ENCODE measurements at places on chromosomes 4 and X.
A peak's percentile ranks its signal among the peaks of the same experiment; 100 is the strongest.

GRCh38 chr4:52950226-52950625, 88.1 kb downstream of the RASL11B start:
- no peak for DNase-seq

DNA sequence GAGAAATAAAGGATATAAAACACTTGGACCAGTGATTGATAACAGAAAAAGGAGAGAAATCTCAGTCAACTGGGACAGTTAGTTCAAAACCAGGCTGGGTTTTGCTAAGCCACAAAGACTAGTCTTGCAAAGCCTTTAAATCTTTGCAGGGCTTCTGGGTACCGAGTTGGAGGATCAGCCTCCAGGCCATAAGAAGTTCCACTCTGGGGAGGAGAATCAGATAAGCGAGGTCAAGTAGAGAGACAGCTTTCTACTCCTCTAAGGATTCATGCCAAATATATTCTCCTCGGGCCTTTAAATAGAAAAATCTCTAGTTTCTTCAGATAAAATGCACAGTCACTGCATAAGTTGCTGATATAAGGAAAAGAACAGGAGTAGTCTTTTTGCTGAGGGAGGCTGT, 92.7 kb downstream of the MFAP3L start:
- no peak for DNase-seq

GRCh38 chrX:111041018-111041462, 55.0 kb upstream of the PAK3 start:
- DNase-seq: no peak

GRCh38 chr4:48247142-48247877, 22.3 kb downstream of the TEC start:
- DNase-seq: no peak

DNA sequence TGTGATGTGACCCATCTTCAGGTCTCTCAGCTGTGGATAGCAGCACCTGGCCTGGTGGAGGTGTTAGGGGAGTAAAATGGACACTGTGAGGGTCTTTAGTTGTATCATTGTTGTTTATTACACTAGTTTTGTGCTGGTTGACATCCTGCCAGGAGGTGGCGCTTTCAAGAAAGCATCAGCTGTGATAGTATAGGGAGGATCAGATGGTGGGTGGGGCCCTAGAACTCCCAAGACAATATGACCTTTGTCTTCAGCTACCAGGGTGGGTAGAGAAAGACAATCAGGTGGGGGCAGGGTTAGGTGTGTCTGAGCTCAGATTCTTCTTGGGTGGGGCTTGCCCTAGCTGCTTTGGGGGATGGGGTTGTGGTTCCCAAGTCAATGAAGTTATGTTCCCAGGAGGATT, 162.8 kb downstream of the PPP1R2C start:
- DNase-seq: no peak

- DNase-seq: no peak
Observed at GRCh38 chrX:19683358-19683757, 168.1 kb upstream of the MAP3K15 start.

DNA sequence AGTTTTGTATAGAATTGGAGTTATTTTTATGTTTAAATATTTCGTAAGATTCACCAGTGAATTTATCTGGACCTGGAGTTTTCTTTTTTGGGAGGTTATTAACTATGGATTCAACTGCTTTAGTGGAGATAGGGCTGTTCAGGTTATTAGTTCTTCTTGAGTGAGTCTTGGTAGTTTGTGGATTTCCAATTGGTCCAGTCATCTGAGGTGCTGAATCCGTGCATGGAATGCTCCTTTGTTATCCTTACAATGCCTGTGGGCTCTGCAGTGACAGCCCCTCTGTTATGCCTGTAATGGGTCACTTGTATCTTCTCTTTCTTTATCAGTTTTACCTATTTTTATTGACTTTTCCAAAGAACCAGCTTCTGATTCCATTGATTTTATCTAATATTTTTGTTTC, 15.4 kb upstream of the NKX1-1 start:
- DNase-seq: no peak

DNA sequence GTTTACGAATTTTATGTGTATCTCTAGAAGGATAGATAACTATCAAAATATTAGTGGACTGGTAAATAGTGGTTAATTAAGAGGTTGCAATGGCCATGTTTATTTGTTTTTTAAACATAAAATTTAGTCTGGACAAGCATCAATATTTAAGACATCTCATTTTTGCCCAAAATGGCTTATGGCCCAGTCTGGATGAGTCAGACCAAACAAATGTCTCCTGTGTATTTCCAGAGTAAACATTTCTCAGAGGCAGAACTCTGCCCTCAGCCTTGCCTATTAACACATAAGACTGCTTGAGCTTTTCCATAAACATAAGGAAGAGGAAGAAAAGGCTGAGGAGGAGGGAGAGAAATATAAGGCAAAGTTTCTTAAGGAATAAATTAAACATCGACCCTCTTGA, 277.1 kb upstream of the DIAPH2 start:
- no peak for DNase-seq

- DNase-seq: peak; percentile 81
Observed at GRCh38 chr4:147829401-147830101, 97.7 kb downstream of the ARHGAP10 start.

GRCh38 chr4:145090380-145090779, 7.6 kb downstream of the ANAPC10 start:
- no peak for DNase-seq

DNA sequence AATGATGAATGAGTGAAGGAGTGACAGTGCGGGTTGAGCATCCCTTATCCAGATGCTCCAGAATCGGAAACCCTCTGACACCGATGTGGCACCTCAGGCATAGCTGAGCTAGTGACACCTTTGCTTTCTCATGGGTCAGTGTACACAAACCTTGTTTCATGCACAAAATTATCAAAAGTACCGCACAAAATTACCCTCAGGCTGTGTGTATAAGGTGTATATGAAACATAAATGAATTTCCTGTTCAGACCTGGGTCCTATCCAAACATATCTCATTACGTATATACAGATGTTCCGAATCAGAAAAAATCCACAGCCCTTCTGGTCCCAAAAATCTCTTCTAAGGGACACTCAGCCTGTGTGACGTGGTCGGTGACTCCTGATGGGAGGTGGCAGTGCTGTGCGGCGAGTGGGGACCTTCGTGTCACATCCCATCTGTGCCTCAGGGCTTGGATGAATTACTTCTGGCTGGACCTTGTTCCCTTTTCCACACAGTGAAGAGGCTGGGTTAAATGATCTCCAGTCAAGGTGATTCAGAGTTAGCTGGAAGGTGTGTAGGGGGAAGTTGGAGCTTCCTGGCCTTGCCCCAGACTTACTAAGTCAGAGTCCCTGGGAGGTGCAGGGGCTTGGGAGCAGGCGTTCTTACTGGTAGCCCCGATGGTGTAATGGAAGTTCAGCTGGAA, 18.8 kb downstream of the RGS12 start:
- DNase-seq: no peak

DNA sequence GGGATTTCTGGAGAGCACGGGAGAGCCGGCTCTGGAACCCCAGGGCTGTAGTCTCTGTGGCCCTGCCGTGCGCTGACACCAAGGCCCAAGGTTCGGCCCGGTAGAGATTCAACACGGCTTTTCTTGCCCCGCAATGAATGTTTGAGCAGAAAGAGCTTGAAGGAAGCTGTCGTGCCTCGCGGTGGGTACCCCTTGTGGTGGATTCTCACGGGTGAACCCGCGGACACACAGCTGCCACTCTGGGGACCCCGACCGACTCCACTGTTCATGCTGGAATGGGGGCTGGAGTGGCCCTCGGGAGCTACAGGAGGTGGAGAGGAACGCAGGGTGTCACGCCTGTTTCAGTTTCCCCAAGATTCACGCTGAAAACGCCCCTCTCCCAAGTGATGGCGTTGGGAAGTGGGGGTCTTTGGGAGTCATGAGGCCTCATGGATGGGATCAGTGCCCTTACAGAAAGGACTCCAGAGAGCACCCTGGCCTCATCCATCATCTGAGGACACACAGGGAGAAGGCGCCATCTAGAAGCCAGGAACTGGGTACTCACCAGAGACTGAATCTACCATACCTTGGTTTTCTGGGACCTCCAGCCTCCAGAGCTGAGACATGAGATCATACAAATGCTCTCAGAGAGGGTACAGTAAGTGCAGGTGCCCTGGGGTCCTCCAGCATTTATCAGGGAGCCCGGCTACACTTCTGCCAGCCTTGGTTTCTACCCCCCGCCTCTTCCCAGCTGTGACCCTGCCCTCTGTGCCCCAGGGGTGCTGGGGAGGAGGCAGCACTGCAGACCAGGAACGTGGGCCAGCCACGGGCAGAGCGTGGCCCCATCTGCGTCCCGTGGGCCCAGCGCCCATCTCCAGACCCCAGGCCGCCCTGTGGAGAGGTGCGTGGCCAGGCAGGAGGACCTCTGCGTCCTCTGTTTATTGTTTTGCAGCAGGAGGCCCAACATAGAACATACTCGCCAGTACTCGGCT, 6.4 kb downstream of the SLC25A6 start:
- DNase-seq: peak; percentile 61

DNA sequence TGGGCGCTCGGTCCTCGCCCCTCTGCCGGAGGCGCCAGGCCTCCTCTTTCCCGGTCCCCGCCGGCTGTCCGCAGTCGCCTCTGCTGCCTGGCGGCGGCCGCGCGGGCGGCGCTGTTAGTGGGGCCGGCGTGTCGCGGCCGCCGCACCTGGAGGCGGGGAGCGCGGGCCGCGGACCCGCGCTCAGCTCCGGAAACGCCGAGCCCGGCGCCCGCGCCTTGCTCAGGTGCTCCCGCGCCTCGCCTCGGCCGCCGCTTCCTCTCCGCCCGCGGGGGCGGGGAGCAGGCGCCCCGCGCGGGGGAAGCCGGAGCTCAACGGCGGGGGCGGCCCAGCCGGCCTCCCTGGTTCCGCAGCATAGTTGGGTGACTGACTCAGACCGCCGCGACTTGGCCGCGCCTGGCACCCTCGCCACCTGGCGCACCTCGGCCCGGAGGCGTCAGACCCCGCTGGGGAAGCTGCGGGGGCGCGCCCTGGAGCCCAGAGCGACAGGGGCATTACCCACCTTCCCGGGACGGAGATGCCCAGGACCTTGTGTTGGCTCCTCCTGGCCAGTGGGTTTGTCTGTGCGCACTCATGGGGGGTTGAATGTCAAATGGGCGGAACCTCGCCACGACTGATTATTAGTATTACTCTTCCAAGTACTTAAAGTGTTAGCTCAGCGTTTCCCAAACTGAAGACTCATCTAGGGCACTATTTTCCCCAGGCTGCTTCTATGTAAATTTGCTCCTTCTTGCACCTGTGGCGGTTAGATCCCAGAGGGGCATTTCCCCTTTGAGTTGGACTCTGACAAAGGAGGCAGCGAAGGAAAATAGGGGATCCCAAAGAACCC, at the start of gene ARAP2:
ARAP2 (minus strand) TSS at position 258 of the 826 bp plus-strand sequence. CDS start 15,028 bp downstream, outside the sequence.
- peak; percentile 63 for DNase-seq

GRCh38 chr4:41204400-41204978, 9.9 kb downstream of the APBB2 start:
- DNase-seq: no peak

- no peak for DNase-seq
Observed at GRCh38 chrX:33379839-33380238, 168.5 kb upstream of the DMD start.

DNA sequence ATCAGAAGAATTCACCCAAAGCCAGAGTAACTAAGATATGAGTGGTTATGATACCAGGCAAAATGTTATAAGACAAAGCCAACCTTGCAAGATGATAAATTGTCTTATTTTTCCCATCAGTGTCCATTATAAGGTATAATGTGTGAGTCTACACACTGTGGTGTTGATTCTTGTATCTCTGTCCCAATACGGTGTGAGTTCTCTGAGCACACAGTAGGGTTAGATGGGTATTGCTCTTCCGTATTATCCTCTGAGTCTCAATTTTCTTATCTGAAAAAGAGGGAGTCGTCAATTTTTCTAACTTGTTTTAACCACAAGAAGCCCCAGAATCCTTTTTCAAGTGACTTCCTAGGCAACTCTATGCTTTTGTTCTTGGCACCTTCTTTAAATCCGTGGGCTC, 69.9 kb downstream of the HMGB2 start:
- DNase-seq: no peak

- no peak for DNase-seq
Observed at GRCh38 chrX:52015794-52016193, 53.2 kb downstream of the MAGED4B start.

DNA sequence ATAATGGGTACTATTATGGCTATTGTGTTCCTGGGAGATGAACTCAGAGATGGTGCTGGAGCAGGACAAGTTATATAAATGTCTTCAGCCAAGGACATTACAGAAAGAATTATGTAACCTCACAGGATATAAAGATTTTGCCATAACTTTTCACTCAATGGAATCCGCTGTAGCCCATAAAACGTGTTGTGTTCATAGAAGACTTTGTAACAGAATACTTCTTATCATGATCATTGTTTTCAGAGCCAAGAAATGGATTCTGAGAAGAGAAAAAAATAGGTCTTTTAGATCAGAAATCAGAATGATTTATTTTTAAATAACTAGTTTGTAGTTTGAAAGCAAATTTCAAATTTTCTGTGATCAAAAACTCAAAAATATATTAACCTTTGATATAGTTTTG, 441.0 kb upstream of the TENM3 start:
- no peak for DNase-seq

GRCh38 chr4:137896221-137896737, 345.9 kb downstream of the SLC7A11 start:
- DNase-seq: no peak

DNA sequence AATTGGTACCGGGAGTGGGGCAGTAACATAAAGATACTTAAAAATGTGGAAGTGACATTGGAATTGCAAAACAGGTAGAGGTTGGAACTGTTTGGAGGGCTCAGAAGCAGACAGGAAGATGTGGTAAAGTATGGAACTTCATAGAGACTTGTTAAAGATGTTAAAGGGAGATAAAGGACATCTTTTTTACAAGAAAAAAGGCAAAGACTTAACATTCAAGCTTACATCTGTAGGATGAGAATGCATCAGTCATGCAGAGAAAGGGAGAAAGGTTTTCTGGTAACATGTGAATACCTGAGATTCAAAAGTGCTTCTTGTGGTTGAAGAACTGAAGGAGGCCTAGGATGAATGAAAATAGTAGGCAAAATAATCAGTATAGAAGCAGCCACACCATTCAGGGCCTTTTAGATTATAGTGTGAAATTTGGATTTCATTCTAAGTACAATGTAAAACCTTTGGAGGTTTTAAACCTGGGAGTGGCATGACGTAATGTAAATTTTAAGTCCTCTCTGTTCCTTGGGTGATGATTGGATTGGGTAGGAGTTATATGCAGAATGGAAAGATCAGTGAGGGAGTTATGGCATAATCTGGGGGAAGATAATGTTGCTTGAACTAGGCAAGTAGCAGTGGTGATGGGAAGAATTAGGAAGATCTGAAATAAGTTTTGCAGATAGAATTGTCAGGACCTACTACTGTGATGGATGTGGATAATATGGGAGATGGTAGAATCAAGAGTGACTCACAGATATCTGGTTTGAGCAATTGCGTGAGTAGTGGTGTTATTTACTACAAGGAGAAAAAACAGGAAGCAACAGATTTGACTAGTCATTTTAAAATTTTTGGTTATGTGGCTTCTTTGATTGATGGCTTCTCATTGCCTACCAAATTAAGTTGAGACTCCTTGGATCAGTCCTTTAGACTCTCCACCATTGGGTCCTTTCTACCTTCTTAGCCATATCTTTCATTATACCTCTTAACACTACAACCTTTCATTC, 138.7 kb downstream of the VSIG4 start:
- no peak for DNase-seq

- DNase-seq: no peak
Observed at GRCh38 chrX:33784548-33784947, 347.6 kb downstream of the FAM47A start.
